NCI-H1694 treated with DMSO at 0.1 percent for 48 hours (cell line): ENCODE measurements at places on chromosomes 4 and X.

DNA sequence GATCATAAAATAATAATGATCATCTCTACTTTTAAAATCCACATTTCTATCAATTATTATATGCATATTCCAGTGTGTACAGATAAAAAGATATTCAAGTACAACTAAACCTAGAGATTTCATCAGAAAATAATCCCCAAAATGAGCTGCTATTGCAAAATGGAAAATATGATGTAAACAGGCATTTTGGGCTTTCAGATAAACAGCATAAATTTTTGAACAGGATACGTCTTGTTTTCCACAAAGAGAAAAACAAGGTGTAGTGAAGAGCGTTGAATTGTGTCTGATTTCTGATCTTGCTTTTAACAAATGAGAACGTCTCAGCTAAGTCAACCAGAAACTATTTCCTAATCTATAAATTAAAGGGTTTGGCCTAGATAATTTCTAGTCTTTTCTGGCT lies 349.6 kb upstream of the FTHL17 start:
- no peak for DNase-seq

- no peak for DNase-seq
These were observed 3.4 kb downstream of the YTHDC1 start for GRCh38 chr4:68346461-68346860.

GRCh38 chrX:150156615-150157014 lies 206.5 kb upstream of the MAMLD1 start:
- DNase-seq, result no peak

GRCh38 chrX:54479136-54480111 lies 16.6 kb downstream of the FGD1 start:
- DNase-seq, result no peak

GRCh38 chr4:162837679-162838078 lies 329.0 kb downstream of the NAF1 start:
- DNase-seq, result no peak

- no peak for DNase-seq
These were observed 57.6 kb upstream of the RAPGEF2 start for GRCh38 chr4:159045321-159045720.

GRCh38 chrX:41031256-41031967 lies 53.8 kb upstream of the USP9X start:
- DNase-seq, result no peak

- DNase-seq, result no peak
These were observed 132.2 kb upstream of the AGA start for GRCh38 chr4:177574446-177574845.

GRCh38 chr4:8204576-8205227 lies 5.6 kb downstream of the SH3TC1 start:
- DNase-seq, result no peak
